ENCODE measurements at places on chromosomes 5 and 9.

GRCh38 chr9:86838519-86839497 lies 108.5 kb downstream of the GAS1 start:
- no peak for DNase-seq

DNA sequence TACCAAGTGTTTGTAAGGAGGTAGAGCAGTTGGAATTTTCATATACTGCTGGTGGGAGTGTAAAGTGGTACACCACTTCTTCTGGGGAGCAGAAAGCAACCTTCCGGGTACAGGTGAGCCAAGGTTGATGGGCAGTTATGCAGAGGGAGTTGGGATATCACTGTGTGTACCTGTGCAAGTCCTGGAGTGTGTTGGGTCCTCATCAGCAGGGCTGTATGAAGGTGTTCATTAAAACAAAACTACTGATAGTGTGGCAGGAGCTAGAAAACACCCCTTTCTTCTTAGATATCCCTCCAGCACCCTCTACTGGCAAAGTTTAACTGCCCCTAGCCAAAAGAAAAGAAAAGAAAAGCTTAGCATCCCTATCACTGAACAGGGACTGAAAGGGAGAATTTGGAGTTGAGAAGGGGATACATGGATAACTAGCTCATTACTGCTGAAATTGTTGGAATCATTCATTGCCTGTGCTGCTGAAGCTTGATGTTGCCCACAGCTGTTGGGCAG lies 10.7 kb downstream of the MARCHF6 start:
- DNase-seq: no peak

GRCh38 chr5:124858612-124859011 lies 112.2 kb upstream of the ZNF608 start:
- no peak for DNase-seq

DNA sequence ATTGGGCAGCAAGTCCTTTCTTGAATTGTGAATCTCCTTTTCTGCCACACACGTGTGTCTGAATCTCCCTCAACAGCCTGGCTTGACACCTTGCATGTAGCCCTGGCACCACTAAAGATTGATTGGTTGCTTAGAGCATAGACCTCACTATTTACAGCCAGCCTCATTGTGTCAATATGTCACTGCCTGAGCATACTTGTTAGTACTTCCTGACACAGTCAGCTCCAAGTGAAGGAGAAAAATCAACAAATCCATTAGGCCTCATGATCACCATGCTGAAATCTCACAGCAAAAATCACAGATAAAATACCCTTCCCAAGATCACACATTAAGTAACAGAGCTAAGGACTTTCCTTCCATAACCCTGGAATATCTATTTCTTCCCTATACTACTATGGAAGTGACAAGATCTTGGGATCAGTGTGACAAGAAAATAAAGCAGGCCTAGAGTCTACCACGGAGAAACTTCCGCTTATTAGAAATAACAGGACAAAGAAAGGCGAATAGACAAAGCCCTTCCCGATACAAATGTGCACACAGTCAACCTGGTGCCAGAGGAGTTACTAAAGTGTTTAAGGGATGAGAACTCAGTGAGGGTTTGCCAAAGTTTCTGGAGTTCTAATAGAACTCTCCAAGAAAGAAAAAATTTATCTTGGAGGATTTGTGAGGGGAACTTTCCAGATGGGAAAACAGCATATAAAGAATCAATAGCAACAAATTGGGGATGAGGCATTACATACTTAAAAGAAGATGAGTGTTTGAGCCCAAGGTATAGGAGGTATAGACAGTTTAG lies 5.6 kb upstream of the ARL15 start:
- DNase-seq: no peak

Measured in activated CD4-positive, CD25-positive, alpha-beta regulatory T cell treated with anti-CD3 and anti-CD28 coated beads, Interleukin-2, amount 50 U/mL, for 72 hours (primary cell).